NCI-H748 treated with DMSO at 0.1 percent for 48 hours (cell line): ENCODE measurements at places on chromosomes 1 and 21.

DNA sequence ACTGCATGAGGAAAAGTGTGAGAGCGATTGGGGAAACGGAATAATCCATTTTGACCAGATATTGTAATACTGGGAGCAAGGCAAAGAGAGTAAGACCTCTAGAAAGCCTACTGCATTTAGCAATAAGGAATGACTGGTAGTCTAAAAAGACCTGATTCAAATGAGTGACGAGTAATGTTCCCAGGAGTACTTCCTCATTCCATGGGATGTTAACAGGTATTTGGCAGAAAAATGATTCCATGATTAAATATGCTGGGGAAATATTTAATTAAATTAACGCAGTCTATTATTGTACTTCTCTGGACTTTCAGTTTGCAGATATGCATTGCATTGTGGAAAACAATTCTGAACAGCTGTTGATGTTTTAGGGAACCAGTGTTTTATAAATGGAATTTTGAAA, 105.5 kb downstream of the RPE65 start:
- DNase-seq = no peak

GRCh38 chr1:46481961-46482360, 7.7 kb upstream of the DMBX1 start:
- DNase-seq = no peak

GRCh38 chr1:152067150-152067549, 21.7 kb downstream of the TCHHL1 start:
- no peak for DNase-seq

GRCh38 chr1:76961820-76962207, 94.5 kb downstream of the ST6GALNAC5 start:
- no peak for DNase-seq

DNA sequence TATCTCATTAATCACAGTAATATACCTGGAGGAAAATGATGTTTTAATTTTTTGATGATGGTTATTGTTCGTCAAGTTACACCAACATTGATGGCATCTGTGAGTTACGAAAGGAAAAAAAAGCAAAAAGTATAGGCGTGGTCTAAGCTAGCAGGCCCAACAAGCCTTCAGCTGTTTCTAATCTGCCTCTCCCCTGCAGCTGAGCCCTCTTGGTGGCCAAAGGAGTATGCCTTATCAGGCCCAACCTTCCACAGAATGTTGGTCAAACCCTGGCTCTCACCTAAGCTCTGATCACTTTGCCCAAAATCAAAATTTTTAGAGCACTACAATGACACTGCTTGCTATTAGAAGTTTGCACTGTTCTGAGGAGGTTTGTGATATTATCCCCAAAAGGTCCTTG, 4.9 kb downstream of the C1orf105 start:
- no peak for DNase-seq

DNA sequence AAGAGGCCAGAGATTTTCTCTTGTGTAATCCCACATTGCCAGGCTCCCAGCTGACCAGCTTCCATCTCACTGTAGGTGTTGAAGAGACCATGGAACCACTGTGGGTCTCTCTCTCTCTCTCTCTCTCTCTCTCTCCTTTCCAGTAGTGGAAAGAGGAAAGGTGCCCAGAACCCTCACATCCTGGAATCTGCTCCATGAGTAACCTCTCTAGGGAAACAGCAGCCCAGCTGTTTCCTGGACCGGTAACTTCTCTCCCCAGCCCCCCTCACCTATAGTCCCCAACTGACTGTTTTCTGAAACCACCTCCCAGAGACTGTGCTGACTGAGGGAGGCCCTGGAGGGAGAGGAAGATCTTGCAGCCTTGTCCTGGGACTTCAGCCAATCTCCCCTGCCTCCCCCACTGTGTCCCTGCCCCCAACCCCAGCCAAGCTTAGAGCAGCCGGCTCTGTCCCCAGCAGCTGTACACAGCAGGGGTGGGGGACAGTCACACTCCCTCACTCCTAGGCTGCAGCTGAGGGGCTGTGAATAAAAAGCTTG, 20.6 kb upstream of the SLC45A3 start:
- no peak for DNase-seq

- DNase-seq = no peak
Measured at GRCh38 chr1:205598841-205599668, 32.8 kb downstream of the ELK4 start.

- DNase-seq = no peak
Measured at GRCh38 chr1:51878308-51878615, 265 bp downstream of the NRDC start.

DNA sequence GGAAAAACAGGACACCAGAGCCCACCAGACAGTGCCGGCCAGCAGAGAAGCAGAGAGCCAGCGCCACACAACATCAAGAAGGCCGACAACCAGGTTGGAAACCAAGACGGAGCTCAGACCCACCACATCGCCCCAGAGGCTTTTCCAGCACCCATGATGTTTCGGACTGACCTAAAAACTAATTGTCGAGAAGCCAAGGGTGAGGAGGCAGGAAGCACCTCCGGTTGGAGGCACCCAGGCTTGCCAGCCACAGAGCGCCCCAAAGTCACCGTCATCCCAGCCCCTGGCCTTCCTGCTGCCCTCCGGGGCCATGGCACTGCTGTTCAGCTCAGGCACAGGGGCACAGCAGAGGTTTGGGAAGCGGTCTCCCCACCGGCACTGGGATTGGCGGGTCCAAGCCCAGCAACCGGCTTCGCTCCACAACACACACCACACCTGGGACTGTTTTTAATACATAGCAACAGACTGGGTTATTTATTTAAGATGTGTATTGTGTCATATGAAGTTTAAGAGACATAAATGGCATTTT, 67.2 kb downstream of the SLC37A1 start:
- DNase-seq = no peak

GRCh38 chr1:17696417-17697301, 58.5 kb upstream of the ACTL8 start:
- DNase-seq = no peak

DNA sequence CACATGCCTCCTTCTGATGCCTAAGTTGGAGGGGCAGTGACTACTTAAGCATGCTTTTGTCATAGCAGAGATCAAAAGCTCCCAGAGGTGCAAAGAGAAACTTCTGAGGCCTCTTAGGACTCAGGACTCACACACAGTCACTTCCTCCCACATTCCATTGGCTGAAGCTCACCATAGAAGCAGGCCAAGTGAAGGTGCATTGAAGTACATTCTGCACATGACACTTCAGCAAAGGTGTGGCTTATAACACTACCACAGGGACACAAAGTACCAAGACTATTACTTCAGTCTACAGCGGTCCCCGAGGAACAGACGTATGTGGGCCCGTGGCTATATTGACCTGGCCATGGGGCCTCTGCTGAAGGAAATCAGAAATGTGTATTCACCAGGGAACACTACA, 2.5 kb upstream of the POGK start:
- DNase-seq = no peak

DNA sequence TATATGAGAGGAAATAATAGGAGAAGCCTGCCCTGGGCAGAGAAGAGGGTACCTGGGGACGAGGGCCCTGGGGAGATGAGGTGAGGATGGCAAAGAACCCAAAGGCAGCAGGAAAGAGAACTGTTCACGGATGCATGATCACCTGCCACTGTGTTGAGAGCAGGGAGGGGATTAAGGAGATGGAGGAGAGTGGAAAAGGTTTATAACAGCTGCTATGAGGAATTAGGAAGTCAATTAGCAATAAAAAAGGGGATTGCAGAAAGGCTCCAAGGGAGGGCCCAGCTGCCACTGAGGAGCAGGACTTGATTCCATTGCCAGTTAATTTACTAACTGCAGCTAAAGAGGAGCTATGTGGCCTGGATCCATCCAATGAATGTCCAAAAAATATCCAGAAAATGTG, 61.1 kb downstream of the GFI1 start:
- DNase-seq = no peak

DNA sequence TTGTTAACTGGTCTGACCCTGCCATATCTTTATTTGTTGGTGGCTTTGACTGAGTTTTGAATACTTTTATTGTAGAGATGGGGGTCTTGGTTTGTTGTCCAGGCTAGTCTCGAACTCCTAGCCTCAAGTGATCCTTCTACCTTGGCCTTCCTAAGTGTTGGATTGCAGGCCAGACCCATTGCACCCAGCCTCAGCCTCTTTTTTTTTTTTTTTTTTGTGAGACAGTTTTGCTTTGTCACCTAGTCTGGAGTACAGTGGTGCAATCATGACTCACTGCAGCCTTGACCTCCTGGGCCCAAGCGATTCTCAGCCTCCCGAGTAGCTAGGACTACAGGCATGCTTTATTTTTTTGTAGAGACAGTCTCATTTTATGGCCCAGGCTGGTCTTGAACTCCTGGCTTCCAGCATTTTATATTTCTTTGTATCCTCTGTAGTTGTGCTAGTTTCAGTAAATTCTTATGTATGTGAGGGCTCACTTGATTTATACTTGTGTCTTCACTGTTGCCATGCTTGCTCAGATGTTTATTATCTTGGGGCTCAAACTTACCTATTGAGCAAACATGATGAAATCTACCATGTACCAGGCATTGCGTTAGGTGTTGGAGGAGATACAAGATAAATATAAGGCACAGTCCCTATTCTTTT, 24.1 kb downstream of the THRAP3 start:
- DNase-seq = no peak

- DNase-seq = no peak
Measured at GRCh38 chr1:243996223-243996622, 54.9 kb upstream of the ZBTB18 start.

- DNase-seq = no peak
Measured at GRCh38 chr1:235088907-235089306, 39.7 kb downstream of the TOMM20 start.

- DNase-seq = no peak
Measured at GRCh38 chr1:155793213-155793612, 63.8 kb downstream of the GON4L start.

- DNase-seq = no peak
Measured at GRCh38 chr1:206776229-206776628, 3.9 kb upstream of the IL10 start.

- no peak for DNase-seq
Measured at GRCh38 chr1:116346943-116347673, 25.9 kb upstream of the ATP1A1 start.

- DNase-seq = no peak
Measured at GRCh38 chr1:25813734-25814471, 5.9 kb upstream of the MTFR1L start.

DNA sequence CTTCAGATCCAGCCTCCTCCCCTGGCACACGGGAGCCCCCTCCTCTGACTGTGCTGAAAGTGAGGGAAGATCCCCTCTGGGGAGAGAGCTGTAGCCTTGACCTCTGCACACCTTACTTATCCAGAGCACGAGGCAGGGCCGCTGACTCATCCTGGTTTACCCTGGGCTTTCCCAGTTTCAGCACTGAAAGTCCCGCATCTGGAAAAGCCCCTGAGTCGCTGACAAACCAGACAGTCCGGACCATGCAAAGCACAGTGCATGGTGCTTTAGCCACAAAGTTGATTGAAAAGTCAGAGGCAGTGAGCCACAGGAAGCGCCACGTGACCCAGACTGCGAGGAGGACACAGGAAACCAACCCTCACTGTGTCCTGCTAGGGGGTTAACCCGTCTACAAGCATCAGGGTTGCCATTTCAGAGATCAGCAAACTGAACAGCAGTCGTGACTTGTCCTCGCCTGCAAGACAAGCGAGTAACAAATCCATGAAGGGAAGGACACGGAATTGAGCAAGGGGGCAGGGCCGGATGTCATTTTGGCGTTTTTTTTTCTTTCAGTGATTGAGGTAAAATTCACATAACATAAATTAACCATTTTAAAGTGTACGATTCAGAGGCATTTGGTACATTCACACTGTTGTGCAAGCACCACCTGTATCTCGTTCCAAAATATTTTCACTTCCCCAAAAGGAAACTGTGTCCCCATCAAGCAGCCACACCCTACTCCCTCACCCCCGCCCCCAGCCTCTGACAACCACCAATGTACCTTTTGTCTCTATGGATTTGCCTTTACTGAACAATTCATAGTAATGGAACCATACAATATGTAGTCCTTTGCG, 19.9 kb upstream of the IFNGR2 start:
- DNase-seq = no peak

DNA sequence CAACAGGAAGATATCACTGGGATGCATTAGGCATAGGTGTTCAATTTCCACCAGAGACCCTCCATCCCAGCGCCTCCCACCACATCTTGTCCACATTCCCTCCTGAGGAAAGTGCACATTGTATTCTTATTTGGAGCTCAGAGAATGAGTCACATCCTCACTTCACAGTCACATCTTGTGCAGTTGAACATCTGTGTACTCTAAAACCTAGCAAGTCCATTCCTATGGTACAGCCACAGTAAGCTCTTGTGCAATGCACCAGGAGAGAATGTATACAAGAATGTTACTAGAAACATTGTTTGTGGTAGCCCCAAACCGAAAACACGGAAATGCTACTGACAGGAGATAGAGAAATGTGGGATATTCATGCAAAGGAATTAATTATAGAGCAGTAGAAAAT, 1.6 kb upstream of the KDF1 start:
- no peak for DNase-seq

DNA sequence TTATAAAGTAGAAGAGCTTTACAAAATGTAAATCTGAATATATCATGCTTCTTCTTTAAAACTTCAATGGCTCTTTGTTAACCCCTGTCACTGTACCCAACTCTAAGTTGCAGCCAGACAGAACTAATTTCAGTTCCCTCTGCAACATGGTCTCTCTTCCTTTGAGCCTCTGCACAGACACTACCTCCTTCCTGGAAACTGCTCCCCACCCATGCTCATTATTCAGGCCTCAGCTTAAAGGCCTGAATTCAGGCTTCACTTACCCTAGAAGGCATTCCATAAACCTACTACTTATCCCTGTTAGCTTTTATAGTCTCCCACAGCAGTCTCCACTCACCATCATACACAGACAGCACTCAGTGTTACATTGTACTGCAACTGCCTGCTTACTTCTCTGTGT, 2.6 kb upstream of the EEIG2 start:
- no peak for DNase-seq

GRCh38 chr1:228765168-228765946, 30.1 kb downstream of the RHOU start:
- DNase-seq = no peak

- DNase-seq = no peak
Measured at GRCh38 chr1:21095976-21096375, 80.7 kb downstream of the EIF4G3 start.

- DNase-seq = peak; percentile 19
Measured at GRCh38 chr1:153485863-153486262, 25.4 kb upstream of the S100A7 start.

DNA sequence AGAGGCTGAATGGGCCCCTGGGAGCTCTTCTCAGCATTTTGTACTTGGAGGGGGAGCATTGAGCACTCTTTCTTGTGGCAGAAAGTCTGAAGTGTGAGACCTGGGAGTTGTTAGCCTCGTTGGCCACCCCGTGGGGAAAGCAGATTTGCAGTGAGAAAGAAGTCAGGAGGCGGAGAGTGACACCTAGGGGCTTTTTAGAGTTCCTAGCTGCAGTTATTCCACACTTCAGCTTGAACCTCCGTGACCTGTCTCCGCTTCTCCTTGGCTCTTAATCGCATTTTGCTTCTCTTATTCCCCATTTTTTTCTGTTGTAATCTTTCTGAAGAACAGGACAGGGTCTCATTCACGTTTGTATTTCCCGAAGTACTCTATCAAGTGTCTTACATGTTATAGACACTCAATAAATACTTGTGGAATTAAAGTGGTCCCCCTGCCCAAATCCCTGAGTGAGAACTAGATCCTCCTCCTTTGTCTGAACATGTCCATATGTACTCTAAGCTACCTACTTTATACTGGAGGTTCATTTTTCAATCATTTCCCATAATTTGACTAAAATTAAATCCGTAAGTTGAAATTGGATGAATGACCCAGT, 14.5 kb upstream of the C1orf141 start:
- peak; percentile 56 for DNase-seq

GRCh38 chr1:205965036-205965884, 22.0 kb upstream of the SLC26A9 start:
- DNase-seq = peak; percentile 56
